ENCODE measurements at places on chromosomes 4 and X.

- no peak for DNase-seq
Measured at GRCh38 chr4:150418757-150419410, 163.1 kb upstream of the MAB21L2 start.

GRCh38 chr4:119721878-119722277, 93.3 kb upstream of the PDE5A start:
- no peak for DNase-seq

DNA sequence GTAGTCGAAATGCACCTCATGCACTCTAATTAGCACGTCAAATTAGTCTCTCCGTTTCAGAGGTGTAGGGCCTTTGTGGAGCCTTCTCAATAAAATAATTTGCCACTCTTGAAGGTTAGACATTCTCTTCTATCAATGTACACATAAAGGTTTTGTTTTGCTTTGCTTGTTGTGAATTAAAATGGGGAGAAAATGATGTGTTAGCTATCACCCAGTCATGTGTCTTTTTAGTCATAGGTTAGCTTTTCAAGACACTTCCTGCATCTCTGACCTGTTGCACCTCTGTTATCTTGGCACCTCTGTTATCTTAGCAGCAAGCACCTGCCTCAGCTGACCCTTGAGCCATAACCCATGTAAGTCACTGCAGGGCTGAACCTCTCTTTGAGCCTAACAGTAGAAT, 936 bp downstream of the TMEM144 start:
- no peak for DNase-seq

DNA sequence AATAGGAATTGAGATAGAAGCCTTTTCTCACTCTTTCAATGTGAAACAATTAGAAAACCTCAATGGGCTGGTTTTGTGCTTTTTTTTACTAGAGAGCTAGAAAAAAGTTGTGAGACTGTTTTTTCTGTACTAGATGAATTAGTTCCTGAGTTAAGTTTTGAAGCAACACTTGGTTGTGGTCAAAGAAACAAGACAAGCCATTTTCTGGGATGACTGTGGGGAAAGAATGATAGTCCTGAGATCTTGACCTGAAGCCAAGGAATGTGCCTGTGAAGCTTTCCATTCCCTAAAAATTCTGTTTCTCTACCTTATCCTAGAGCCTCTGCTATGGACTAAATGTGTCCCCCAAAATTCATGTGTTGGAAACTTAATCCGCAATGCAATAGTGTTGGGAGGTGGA, 157.8 kb upstream of the TLL1 start:
- no peak for DNase-seq

- no peak for DNase-seq
Measured at GRCh38 chr4:158781963-158782362, 13.1 kb downstream of the FNIP2 start.

DNA sequence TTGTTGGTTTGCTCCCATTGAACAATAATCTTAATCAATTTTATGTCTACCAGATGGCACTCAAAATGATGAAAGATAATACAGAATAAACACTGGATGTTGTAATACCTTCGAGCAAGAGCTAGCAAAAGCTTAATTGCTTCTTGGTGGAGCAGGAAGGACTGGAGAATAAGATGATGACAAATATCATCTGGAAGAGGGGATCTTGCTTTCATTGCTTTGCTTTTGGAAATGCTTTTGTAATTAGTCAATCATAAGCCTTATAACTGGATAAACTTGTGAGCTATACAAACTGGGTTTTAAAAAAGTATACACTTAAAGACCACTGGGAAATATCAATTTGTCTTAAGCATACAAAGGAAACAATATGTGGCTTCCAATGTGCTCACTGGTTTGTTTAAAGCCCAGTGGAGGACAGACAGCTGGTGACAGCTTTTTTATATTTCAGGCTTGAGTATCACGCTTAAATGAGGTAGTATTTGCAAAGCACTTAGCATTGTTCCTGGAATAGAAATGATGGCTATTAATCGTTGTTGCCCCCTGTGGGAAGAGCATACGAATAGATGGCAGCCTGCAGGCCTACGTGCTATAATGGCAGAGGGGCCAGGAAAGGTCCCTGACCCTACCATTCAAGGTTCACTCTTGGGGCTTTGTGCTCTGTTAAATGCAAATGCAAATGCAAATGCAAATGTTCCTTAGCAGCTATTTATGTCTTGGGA, 61.2 kb downstream of the TMEM150C start:
- DNase-seq, result no peak

DNA sequence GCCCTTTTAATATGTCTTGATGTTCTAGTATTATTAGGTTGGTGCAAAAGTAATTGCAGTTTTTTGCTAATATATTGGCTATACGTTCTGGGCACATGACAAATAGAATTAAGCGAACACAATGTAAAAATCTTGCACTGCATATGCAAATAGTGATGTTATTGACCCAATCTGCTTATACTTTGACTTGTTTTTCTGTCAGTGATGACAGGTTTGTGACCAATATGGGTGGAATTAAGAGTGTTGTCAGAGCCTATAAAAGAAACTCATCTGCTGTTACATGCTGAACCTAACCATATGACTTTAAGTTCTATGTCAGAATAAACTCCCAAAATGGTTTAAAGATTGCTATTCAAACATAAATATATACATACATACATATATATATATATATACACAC, 30.7 kb upstream of the HPGD start:
- no peak for DNase-seq

- DNase-seq, result no peak
Measured at GRCh38 chrX:110321081-110321480, 3.2 kb upstream of the AMMECR1 start.

DNA sequence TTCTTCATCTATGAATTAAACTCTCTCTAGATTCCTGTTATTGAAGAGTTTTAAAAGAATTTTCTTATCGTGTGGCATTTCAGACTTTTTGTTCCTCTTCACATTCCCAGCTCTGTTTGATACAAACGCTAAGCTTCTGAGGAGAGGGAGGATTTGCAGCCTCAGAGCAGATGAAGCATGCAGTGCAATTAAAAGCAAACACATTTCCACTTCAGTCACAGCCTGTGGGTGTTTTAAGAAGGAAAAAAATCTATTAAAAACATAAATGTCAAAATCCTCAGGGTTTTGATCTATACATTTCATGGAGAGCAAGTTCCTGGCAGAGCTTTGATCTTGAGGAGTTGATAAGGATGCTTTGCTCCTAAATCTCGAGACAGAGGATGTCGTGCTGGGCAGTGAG, 442.4 kb upstream of the BOD1L1 start:
- no peak for DNase-seq

DNA sequence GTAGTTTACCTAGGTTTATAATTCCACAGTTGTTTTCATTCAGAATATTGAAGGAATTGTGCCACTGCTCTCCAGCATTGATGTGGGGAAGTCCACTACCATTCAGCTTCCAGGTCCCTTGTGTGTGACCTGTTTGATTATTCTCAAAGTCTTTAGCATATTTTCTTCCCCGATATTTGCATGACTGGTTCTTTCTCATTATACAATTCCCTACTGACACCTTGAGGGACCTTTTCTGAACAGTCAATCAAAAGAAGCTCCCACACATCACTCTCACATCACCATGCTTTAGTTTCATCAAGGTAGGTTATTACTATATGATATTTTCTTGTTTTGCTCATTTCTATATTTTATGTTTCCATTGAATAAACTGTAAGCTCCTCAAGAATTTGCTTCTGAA, 44.1 kb downstream of the SLC39A8 start:
- no peak for DNase-seq

GRCh38 chr4:12897954-12898353, 586.2 kb downstream of the RAB28 start:
- DNase-seq, result no peak

- DNase-seq, result no peak
Measured at GRCh38 chr4:90403781-90404180, 276.6 kb downstream of the CCSER1 start.

- no peak for DNase-seq
Measured at GRCh38 chrX:118468122-118468521, 27.5 kb upstream of the DOCK11 start.

DNA sequence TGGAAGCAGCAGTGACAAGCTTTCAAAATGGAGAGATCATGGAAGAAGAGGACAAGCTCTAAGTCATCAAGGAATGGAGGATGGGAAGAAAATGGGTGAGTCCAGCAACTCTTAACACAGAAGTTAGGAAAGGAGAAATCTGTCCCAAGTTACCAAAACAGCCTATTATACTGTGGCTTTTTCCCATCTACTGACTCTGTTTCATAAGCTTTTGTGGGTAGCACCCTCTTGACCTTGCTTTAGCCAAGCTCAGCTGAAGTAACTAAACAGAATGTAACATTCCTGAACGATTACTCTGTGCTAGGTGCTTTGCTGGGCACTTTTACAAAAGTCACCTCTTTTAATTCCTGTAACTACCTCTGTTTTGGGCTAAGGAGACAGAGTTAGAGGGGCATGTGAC, 54.9 kb downstream of the MAP7D2 start:
- DNase-seq, result no peak

DNA sequence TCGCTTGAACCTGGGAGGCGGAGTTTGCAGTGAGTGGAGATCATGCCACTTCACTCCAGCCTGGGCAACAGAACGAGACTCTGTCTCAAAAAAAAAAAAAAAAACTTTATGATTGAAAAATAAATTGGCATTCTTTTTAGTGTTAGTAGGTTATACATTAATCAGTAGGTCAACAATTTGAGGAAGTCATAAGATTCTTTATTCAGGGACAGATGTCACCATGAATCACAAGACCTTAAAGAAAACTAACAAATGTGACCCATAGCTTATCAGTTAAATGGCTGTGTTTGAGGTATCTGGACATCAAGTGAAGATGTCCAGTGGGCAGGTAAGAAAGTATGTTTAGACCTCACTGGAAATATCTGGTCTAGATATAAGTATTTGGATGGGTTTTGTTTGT, 9.3 kb upstream of the PRMT9 start:
- DNase-seq, result no peak

DNA sequence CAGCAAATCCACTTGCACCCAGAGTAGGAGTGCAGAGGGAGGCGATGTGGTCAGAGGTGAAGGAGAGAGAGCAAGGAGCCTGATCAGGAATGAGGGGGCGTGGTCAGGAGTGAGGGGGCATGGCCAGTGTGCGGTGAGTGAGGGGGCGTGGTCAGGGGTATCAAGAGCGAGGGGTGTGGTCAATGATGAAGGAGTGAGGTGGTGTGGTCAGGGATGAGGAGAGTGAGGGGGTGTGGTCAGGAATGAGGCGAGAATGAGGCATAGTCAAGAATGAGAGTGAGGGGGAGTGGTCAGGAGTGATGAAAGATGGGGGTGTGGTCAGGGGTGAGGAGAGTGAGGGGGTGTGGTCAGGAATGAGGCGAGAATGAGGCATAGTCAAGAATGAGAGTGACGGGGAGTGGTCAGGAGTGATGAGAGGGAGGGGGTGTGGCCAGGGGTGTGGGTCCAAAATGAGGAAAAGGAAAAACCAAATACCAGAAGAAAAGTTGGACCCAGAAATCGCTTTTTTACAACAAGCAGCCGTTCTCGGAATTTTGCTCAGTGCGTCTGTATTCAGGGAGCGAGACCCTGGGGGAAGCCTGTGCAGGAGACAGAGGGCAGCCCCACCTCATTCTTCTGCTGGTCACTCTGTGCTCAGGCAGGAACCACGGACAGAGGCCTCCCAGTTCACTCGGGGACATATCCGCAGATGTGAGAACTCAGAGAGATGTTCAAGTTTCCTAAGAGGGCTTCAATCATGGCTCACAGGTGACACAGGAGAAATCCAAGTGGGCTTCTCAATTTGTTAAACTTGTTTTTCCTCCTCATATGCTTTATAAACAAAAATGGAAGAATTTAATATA, 47.5 kb downstream of the MAGEA1 start:
- DNase-seq, result no peak

GRCh38 chr4:95061220-95061619, 303.5 kb downstream of the BMPR1B start:
- DNase-seq, result no peak

DNA sequence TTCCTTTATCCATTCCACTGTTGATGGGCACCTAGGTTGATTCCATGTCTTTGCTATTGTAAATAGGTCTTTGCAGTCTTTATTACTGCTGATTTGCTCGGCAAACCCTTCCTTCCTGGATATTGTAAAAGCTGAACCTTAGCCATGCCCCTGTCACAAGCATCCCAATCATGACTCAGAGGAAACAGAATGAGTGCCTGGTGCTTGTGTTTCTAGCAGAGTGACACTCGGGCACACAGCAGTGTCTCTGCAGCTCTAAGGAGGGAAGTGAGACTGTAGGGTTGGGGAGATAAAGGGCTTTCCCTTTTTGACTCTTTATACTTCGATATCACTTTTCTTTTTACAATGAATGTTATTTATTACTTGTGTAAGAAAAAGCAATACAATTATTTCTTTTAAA, 83.3 kb downstream of the AKAP4 start:
- DNase-seq, result no peak

DNA sequence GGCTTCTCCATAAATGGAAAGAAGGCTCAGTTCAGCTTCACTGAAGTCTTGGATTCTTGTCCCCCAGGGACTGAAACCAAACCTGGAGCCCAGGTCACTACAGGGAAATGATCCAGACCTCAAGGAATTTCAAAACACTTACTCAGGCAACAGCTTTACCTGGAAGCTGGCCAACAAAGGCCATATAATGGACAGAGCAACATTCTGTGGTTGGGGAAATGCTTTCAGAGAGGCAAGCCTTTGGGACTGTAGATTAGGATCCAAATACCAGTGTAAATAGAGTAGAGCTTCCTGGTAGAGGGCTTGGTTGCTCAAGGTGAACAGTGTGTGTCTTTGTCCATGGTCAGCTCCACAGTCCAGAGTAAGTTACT, 57.0 kb upstream of the PROM1 start:
- no peak for DNase-seq

DNA sequence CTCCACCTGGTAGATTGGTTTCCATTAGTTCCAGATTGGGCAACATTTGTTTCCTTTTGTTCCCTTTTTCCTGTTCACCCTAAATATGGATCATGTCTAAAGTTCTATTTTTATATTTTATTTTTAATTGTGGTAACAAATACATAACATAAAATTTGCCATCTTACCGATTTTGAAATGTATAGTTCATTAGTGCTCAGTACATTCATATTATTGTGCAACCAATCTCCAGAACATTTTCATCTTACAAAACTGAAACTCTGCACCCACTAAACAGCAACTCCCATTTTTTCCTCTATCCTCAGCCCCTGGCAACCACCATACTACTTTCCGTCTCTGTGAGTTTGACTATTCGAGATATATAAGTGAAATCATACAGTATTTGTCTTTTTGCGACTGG, 14.2 kb upstream of the RPS6KA3 start:
- DNase-seq, result no peak

Data from stimulated activated CD8-positive, alpha-beta memory T cell treated with anti-CD3 and anti-CD28 coated beads, Interleukin-4, amount 100 ng/mL, for 1 hour (primary cell).